Activated CD4-positive, alpha-beta memory T cell treated with anti-CD3 and anti-CD28 coated beads, Interleukin-2, amount 10 ng/mL, durations not matched to agents 7 days and 5 days (primary cell): ENCODE measurements at places on chromosomes 11 and 22.
A peak's percentile ranks its signal among the peaks of the same experiment; 100 is the strongest.

DNA sequence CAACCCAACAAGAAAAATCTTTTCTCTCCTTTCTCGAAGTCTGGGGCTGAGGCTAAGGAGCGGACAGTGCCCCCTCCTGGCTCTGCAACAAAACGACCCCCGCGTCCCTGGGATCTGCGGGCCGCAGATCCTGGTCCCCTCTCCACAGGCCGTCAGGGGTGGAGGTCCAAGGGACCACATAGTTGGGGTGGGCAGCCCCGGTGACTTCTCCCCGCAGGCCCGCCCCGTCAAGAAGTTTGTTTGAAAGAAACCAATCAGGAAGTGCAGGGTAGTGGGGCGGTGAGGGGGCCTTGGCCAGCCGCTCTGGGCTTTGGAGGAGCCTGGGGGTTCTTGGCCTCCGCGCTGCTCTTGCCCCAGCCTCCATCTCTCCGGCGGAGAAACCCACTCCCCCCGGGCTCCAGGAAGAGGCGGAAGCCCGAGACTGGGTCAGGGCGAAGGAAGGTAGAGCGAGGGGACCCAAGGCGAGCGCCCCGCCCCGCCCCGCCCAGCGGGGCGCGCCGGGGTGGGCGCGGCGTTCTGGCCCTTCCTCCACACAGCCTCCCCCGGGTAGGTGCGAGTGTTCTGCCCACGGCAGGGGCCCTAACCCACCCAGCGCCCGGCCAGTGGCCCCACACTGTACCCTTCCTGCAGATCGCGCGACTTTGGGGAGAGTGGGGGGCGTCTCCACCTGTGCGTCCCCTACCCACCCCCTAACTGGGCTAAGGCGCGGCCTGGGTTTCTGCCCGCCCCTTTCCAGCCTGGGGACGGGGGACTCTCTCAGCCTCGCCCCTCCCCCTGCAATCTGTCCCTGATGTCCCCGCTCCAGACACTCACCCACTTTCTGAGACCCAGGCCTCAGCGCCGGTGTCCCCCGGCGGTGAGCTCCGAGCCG, 1.3 kb downstream of the TP53I11 start:
- no peak for DNase-seq

DNA sequence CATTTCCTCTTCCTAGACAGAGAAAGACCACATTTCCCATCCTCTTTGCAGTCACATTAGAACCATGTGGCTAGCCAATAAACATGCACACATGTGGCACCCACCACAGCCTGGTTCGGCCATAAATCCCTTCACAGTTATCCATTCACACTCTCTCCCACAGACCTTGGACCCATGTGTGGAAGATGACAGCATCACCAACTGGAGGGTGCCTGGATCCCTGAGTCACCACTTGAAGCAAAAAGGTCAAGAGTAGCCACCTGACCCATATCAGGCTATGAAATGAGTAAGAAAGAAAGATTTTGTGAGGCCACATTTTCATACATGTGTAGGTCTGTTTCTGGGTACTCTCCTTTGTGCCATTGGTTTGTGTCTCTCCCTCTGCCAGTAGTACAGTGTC, 9.0 kb upstream of the TMEM121B start:
- no peak for DNase-seq

DNA sequence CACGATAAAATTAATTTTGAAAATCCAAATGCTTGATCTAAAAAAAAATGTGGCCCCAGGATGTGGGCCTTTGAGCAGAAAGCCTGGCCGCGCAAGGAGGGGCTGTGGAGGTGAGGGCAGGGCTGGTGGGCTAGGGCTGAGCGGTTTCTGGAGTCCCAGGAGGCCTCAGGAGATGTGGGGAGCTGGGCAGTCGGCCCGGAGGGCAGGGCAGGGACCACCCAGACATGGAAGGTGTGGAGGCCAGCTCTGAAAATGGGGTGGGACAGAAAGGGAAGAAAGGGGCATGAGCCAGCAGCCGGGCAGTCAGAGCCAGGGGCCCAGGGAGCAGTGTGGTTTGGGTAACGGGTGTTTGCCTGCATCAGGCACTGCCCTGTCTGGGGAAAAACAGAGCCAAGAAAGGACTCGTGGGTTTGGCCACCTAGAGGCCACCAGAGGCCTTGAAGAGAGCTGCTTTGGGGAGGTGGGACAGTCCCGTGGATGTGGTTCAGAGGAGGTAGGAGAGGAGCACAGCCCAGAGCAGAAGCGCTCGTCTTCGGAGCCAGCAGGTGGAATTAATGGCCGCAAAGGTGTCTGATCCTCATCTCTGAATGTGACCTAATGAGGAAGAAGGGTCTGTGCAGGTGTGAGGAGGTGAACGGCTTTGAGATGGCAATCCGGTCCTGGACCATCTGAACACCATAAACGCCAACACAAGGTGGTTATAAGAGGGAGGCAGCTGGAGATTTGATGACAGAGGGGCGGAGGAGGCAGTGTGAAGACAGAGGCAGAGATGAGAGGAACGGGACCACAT, 50.2 kb downstream of the IGF2 start:
- DNase-seq = peak; percentile 15

GRCh38 chr11:108239076-108239475, 16.2 kb downstream of the ATM start:
- DNase-seq = no peak

GRCh38 chr11:13166036-13166435, 111.6 kb upstream of the BMAL1 start:
- DNase-seq = no peak

- DNase-seq = no peak
Observed at GRCh38 chr11:72244361-72245262, 636 bp upstream of the PHOX2A start.

DNA sequence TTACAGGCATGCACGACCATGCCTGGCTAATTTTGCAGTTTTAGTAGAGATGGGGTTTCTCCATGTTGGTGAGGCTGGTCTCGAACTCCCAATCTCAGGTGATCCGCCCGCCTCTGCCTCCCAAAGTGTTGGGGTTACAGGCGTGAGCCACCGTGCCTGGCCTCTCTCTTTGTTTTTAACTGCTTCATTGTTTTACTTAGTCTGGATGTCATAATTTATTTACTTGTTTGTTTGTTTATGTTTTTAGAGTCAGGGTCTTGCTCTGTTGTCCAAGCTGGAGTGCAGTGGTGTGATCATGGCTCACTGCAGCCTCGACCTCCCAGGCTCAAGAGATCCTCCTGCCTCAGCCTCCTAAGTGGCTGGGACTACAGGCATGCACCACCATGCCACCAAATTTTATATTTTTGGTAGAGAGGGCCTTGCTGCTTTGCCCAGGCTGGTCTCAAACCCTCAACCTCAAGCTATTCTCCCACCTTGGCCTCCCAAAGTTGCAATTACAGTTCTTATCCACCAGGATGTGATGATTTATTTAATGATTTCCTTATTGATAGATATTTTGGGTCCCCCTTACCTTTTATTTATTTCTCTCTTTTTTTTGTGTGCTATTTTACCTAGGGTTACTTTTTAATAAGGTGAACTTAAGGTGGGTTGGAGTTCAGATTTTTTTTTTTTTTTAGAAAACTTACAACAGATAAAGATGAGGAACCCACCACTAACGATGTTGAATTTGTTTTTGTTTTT, 52.6 kb upstream of the ADA2 start:
- DNase-seq = no peak

DNA sequence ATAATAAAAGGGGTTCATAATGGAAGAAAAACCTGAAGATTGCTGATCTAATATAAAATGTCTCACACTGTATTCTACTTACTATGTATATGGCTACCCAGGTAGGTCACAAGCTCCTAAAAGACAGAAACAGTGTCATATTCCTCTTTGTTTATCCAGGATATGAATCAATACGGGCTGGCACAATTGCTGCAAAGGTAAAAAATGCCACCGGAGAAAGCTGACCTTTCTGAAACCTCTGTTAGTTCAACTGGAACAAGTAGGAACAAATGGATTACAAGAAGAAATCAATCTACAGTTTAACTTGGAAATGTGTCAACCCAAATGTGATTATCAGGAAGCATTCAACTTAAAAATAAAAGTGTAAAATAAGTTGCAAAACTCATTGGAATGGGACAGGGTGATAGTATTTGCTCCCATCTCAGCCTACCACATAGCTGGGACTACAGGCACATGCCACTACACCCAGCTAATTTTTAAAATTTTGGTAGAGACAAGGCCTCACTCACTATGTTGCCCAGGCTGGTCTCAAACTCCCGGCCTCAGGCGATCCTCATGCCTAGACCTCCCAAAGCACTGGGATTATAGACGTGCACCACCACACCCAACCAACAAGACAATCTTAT, 27.6 kb downstream of the SLC35F2 start:
- DNase-seq = no peak

GRCh38 chr11:64605656-64606585, 14.9 kb downstream of the SLC22A12 start:
- no peak for DNase-seq

DNA sequence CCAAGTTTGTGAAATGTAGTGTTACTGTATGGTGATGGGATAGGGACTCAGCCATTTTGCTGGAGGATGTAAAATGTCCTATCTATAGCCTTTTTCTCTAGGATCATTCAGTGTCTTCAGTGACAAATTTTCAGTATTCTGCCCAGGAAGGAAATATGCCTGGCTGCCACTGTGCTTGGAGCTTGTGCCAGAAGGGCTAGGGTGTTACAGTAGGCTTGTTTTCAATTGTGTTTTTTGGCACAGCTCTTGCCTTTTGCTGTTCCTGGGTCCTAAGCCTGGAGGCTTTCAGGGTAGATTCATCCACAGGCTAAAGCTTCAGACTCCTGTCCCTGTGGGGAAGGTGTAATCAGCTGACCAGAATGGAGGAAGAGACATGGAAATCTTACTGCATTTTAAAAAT, 22.0 kb upstream of the PHOX2A start:
- DNase-seq = no peak

GRCh38 chr11:122642472-122642922, 13.0 kb upstream of the UBASH3B start:
- DNase-seq = no peak

- no peak for DNase-seq
Observed at GRCh38 chr22:37954686-37955085, 1.2 kb downstream of the POLR2F start.

DNA sequence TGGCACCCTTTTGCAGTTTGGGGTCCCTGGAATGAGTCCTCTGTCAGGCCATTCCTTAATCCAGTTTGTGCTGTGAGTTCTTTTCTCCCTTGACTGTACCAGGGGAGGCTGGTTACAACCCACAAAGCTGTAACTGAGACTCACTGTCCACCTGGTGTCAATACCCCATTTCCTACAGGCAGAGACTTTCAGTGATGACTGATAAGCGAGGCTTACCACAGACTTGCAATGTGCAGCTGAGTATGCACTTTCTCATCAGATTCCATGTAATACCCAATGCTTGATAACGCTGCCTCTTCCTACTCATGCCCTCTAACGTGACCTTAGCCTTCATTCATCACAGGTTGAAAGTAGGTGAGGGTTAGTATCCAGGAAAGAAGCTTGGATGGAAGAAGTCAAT, 120.1 kb downstream of the INSC start:
- no peak for DNase-seq

DNA sequence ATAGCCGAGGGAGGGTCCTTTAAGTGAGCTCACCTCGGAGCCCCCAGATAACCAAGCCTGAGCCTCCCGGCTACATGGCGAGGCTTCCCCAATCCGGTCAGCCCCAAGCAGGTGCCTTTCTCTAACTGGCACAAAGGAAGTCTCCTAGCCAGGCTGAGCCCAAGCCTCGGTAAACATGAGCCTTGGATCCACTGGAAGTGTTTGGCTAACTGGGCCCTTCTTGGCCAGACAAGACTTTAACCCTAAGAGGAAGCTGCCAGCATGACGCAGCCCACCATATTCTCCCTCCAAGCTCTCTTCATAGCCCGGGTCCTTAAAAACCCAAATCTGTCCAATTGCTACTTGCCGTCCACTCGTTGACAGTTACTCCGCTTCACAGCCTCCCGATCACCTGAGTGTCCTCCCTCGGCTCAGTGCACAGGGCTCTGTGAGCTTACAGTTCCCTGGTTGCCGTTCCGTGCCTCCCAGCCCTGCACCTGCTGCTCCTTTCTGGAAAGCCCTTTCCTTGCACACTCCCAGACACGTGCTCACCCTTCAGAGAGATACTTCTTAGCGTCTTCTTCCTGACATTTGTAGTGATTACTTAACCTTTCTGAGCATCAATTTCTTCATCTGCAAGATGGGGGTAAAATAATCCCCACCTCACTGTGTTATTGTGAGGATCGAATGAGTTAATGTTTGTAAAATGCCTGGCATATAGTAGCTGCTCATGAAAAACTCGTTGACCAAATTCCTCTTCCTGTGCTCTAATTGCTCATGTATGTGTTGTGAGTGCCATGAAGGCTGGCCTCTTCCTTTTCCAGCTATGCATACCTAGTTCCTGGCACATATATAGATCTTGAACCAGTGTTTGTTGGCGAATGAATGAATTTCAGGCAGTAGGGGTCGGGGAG, 25.6 kb downstream of the TXN2 start:
- DNase-seq = no peak
